ENCODE measurements at places on chromosomes 13 and 19.

DNA sequence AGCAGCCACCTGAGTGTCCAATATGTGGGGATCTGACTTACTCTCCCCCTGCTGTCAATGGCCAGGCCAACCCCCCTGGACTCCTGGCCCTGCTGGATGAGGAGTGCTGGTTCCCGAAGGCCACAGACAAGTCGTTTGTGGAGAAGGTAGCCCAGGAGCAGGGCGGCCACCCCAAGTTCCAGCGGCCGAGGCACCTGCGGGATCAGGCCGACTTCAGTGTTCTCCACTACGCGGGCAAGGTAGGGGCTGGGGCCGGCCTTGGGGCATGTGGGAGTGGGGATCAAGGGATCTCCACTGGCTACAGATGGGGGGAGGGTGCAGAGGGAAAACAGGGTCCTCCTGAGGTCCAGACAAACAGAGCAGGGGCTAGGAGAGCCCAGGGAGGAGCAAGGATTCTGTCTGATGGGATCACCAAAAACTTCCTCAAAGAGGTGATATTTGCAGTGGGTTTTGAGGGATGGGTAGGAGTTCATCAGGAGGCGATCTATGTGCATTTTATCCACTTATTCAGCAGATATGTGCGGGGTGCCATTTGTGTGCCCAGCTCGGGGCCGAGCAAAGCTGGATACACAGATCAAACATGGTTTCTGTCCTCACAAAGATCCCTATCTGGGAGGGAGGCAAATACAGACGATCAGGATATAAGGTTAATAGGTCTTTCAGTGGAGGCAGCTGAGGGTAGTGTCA is 47.2 kb downstream of the MYH14 start:
- DNase-seq, result no peak

GRCh38 chr19:51143486-51143885 is 1.4 kb downstream of the SIGLEC7 start:
- no peak for DNase-seq

GRCh38 chr13:44523146-44524015 is 52.7 kb downstream of the TSC22D1 start:
- DNase-seq, result no peak

DNA sequence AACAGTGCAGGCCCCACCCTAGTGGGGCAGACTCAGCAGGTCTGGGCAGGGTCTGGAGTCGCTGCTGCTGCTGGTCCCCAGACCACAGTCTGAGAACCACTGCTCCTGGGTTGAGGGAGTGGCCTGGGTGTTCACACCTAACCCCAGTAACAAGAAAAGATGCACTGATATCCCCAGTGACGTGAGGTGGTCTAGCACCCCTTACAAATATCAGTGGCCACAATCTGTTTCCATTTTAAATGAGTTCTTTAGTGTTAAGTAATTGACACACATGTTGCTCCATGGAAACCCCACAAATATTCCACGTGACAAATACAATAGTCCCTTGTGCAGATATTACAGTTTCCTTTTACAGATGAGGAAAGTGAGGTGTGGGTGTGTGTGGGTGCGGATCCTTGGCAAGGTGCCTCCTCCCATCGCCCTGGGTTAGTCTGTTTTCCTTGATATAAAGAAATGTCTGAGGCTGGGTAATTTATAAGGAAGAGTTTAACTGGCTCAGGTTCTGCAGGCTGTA is 96.3 kb upstream of the GPR183 start:
- peak; percentile 43 for DNase-seq

GRCh38 chr13:31436478-31436877 is 236.7 kb downstream of the B3GLCT start:
- no peak for DNase-seq

DNA sequence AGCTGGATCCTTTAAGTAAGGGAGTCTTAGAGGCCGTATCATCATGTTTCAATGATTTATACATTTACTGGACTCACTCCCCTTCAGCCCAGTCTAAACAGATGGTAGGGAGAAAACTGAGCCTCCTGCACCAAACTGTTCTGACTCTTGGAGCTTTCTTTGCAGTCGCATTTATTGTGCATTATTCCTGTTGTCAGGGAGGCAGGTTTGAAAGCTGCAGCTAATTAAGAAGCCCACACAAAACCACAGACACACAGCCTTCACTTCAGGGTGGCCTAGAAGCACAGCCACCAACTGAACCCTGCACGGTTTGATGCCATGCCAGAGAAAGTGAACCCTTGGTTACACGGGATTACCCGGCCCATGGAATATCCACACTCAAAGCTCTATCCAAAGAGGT is 911.0 kb downstream of the UQCRFS1 start:
- no peak for DNase-seq

GRCh38 chr13:62324842-62325241 is 909.2 kb upstream of the PCDH20 start:
- DNase-seq, result no peak

DNA sequence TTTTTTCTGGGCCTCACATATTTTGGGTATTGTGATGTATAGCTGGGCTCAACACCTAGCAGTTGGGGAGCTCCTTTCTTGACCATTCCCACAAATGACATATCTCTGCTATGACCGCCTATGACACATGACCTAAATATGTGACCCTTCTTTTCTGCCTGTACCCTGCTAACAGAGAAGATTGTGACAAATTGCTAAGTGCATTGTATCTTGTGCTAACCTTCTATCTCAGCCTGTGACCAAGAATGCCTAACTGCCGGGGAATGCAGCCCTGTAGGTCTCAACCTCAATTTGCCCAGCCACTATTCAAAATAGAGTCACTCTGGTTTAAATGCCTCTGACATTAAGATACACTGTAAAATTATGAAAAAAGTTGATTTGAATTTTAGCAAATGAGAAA is 6.8 kb upstream of the ZNF429 start:
- no peak for DNase-seq

DNA sequence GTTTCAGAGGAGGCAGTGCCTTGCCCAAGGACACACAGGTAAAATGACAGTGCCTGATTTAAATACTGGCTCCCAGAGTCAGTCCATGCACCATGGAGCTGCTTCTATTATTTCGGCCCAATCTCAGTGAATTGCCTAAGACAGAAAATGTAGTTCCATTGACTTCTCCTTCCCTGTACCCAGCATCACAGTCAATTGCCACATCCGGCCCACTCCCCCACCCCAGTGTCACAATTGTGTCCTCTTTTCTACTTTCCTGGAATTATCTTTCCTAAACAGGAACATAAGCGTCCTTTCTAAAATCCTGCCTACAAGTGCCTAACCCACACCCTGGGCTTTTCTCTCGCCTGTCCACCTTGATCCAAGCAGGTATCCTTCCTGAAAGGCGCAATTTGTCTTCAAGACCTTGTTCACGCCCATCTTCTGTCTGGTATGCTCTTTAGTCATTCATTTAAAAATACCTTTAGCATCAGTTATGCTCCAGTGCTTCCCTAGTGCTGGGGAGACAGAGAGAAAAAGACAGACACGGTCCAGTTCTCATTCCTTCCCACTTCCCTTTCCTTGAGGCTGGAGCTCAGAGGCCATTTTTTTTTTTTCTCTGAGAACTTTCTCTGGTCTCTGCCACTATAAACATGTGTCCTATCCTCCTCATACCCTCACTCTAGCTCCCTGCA is 411.4 kb downstream of the LIG4 start:
- no peak for DNase-seq

DNA sequence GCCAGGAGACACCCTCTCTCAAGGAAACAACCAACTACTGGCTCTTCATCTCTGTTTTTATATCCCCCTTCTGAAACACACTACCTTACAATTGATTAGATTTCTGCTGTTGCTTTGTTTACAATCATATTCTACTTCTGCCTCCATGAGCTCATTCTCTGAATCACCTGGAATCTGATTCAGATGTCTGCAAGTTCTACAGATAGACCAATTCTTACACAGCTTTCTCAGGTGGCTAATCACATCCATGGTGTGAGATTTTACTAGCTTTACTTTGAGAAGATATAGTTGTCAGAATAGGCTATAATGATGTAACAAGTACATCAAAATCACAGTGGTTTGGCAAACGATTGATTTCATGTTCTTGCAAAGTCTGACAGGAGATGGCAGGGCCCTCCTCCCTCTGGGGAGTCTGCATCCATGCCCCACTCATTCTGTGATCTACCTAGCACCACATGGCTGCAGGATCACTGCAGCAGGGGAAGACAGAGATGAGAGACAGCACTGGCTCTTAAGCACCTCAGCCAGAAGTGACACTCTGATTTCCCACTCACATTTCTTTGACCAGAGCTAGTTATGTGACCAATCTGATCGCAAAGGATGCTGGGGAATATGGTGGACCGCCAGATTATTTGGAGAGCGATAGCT is 243.7 kb downstream of the FOXO1 start:
- DNase-seq, result no peak

GRCh38 chr19:52778811-52779210 is 7.8 kb downstream of the ZNF600 start:
- DNase-seq, result peak; percentile 53

DNA sequence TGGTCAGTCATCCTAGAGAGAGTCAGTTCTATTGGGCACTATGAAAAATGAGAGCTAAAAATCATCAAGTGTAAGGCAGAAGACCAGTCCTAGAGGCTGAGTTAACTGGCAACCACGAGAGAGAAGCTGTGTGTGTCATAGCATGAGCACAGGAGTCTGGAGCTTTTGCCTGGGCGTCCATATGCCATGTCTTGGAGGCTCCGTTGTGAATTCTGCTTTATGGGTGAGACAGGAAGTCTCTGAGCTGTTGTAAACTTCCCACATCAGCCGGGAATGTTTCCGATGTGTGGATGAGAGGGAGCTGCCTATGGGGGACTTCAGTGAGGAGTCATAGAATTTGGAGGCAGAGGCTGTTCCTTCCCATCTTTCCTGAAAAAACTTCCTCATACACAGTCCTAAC is 120.0 kb downstream of the ITGBL1 start:
- no peak for DNase-seq

DNA sequence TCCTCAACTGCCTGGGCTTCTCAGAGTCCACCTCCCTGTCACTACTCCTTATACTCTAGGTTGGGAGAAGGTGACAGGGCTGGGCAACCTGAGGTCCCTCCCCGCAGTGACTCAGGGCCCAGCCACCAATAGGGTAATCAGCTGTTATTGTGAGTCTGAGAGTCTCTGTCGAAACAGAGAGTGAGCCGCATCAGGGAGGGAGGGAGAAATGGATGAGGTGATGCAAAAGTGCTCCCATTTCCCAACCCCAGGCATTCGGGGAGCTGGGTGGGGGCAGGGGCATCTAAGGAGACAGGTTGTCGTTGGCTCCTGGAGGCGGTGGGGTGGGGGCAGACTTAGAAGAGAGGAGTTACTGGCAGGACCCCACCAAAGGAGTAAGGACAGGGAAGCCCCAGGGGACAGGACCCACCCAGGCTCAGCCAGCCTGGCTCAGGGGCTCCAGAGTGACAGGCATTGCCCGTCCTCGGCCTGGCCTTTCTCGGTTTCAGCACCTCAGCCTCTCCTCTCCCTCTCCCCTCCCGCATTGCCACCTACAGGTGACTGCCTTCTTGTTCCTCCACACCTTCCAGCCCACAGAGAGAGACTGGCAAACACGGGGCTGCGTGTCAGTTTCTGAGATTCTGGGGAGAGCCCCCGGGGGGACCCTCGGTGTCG is at the start of gene DMKN:
Gene DMKN, minus strand, starts transcription at position 22 of the 654 bp plus-strand sequence. CDS start 174 bp downstream, outside the sequence.
- DNase-seq, result no peak

DNA sequence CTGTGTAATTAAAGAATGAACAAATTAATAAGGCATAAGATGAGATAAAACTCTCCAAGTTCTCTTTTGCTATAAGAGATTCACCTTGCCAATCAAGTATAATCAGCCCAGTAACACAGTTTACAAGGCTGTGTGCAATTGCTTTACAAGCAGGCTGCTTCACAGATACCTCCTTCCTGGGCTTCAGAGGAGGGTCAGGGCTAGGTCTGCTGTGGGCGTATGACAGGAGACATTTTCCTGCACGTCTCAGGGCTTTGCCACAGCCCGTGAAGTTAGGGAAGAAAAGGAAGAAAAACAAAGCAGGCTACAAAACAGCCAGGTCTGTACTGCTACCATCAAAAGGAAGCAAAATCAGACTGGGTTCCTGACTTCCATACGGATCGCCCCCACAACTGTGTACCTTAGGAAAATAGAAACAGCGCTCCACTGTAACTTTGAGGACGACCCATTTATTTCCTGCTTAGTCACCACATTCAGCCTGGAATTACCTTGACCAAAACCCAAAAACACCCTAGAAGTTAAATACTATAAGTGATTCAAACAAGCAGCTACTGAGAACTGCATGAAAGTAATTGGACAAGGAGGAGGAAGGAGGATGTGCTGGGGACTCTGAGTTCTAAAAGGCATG is 12.4 kb downstream of the EFNB2 start:
- DNase-seq, result no peak

DNA sequence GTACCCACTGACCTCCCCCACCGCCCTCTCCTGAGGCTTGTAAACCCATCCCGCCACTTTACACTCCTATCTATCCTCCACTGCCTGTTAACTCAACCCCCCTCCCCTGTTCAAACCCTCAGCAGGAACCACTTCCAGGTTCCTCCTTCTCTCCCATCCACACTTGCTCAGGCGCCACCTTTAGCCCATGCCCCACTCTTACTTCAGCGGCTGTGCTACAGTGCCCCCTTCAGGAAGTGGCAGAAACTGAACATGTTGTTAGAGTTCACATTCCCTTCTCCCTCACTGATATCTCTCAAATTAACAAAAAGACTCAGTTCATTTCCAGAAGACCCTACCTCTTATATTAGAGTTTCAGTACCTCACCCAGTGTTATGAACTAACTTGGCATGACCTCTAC is 49.4 kb downstream of the ZNF91 start:
- DNase-seq, result no peak

- no peak for DNase-seq
Measured at GRCh38 chr19:54337858-54338230, 1.1 kb downstream of the LILRA4 start.

DNA sequence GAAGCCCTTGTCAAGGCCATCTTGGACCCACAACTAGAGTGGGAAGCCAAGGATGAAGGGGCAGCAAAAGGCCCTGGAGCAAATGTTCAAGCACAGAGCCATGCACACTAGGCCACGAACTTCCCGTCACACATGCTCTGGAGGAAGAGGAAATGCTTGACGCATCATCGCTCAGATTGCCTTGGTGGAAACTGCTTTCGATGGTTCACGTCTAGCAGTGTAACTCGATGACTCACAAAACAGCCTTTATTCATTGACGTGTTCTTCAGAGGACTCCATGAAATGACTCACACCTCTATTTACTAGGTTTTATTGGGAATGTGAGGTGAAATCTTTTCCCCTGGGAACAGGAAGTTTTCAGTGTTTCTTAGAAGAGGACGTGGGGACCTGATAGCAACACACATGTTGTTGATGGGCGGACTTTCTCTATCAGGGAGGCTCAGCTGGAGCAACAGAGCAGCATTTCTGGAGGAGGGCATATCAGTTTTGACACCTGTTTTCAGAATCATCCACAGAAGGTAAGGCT is 79.8 kb upstream of the FLT1 start:
- no peak for DNase-seq

DNA sequence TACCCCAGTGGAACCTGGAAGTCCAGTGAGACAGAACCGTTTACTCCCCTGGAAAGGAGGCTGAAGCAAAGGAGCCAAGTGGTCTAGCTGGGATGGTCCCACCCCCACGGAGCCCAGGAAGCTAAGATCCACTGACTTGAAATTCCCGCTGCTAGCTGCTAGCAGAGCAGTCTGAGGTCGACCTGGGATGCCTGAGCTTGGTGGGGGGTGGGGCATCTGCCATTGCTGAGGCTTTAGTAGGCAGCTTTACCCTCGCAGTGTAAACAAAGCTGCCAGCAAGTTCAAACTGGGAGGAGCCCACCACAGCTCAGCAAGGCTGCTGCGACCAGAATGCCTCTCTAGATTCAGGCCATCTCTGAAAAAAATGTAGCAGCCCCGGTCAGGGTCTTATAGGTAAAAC is 437.0 kb downstream of the SUCLA2 start:
- DNase-seq, result no peak

Measured in stimulated activated CD8-positive, alpha-beta memory T cell treated with anti-CD3 and anti-CD28 coated beads, Interleukin-7, amount 100 ng/mL, for 4 hours (primary cell).